ENCODE measurements at places on chromosomes 1 and 21.

GRCh38 chr1:1550591-1551432, 10.4 kb upstream of the TMEM240 start:
- DNase-seq, result no peak

- no peak for DNase-seq
Measured at GRCh38 chr1:67791261-67791660, 42.0 kb downstream of the GNG12 start.

- no peak for DNase-seq
Measured at GRCh38 chr1:27603309-27603680, 649 bp downstream of the AHDC1 start.

GRCh38 chr1:45730075-45730779, 20.2 kb downstream of the IPP start:
- no peak for DNase-seq

- DNase-seq, result no peak
Measured at GRCh38 chr1:201126832-201127754, at the start of gene ASCL5. ASCL5 (minus strand) TSS chr1:201127184; CDS start chr1:201115372, 11,812 bp downstream.

DNA sequence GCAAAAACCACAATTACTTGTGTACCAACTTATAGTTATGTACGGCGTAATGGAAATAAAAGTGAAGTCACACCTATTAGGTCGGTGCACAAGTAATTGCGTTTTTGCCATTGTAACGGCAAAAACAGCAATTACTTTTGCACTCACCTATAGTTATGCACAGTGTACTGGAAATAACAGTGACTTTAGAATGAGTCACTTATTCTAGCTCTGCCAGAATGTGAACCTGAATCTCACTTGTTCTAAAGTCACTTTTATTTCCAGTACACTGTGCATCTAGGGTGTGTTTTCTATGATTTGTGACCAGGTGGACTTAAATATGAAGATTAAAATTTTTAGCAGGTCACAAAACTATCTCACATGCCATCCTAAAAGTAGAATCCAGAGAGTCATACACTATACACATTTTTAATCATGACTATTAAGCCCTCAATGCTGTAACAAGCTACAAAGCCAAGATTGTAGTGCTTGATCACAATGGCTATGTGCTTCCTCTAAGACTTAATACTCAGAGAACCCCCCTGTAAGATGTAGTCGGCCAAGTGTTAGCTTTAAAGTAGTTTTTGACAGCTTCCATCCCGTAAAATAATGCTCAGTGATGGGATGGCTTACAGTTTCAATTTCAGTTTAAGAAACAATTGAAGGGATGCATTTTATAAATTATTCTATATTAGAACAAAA, 218.8 kb downstream of the NEGR1 start:
- DNase-seq, result no peak

DNA sequence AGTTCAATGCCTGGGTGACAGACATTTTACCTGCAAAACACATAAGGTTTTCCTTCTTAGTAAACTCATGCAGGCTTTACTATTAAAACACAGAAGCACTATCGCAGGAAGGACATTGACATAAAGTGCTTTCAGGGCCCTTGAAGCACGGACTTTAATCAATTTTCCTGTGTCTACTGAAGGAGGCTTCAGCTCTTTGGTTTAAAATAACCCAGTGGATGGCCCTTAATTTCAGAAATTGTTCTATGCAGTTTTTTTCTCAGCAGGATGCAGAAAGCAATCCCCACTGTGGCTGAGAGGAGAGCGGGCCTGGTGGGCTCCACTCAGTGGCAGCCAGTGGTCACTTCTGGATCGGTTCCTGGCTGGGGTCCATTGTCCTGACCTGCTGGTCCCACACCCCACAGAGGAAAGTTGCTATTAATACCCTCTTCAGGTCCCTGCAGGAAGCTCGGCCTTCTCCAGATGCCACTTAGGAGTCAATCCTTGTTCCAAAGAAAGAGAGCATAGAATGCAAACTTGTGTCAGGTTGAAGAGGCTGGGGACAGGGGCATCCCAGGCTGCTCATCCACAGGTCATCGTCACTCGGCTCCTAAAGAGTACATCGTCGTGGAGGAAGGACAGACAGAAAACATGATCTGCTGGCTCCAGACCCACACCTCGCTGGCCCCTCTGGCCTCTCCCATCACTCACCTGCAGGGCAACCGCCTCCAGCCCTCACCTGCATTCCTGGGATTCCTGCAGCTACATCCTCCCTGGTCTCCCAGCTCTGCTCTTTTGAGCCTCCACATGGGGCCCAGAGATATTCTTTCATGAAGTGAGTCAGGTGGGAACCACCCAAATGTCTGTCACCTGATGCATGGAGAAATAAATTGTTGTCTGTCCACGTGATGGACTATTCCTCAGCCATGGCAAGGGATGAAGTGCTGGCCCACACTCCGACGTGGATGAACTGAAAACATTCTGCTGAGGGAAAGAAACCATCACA, 153.1 kb downstream of the PSMG1 start:
- no peak for DNase-seq

- no peak for DNase-seq
Measured at GRCh38 chr1:221832617-221833016, 90.7 kb upstream of the DUSP10 start.

DNA sequence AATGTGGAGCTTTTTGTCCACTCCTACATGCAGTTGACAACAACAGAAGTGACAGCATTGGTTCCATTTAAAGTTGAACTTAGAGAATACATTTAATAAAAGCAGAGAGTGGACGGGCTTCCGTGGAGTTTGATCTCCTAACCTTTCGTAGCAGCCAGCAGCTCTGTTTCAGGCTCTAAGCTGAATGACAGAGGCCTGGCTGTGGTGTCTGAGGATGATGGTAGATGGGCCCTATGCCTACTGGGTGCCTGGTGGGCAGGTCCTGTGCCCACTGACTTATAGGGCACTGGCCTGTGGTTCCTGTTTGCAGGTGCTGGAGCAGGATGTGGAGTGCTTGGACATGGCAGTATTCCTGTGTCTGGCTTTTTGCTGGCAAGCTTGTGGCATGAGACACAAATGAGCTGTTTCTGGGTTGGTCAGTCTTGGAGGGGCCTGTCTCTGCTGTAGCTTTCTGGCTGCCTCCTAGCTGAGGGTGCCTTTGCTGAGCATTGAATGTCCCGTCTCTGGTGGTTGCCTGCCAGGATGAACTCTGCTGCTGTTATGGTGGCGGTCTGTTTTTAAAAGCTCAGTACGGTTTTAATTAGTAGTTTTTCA, 54.6 kb downstream of the PRDM2 start:
- DNase-seq, result no peak

DNA sequence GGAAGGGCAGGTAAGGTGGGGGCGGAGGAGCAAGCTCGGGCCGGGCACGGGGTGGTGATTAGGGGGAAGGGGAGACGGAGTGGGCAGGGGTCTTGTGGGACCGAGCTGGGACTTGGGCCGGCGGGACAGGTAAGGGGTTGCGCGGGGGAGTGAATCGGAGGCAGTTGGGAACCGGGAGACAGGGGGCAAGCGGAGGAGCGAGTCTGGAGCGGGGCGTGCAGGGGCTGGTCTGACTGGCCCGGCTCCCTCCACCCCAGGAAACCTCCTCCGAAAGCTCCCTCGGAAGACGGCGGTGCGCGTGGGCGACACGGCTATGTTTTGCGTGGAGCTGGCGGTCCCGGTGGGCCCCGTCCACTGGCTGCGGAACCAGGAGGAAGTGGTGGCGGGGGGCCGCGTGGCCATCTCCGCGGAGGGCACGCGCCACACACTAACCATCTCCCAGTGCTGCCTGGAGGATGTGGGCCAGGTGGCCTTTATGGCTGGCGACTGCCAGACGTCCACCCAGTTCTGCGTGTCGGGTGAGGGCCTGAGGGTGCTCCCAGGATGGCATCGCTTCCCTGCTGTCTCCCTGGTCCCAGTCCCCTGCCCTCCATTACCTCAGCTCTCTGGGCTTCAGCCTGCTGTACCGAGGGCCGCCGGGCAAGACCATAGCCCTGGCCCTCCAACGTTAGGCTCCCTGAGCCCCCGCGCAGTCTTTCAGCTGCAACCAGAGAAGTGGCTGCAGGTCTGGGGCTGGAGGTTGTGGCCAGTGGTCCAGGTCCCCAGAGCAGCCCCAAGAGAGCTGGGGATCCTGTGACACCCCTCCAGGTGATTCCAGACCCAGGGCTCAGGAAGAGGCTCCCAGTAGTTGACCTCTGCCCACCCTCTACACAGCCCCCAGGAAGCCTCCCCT, 6.3 kb downstream of the OBSCN start:
- no peak for DNase-seq

DNA sequence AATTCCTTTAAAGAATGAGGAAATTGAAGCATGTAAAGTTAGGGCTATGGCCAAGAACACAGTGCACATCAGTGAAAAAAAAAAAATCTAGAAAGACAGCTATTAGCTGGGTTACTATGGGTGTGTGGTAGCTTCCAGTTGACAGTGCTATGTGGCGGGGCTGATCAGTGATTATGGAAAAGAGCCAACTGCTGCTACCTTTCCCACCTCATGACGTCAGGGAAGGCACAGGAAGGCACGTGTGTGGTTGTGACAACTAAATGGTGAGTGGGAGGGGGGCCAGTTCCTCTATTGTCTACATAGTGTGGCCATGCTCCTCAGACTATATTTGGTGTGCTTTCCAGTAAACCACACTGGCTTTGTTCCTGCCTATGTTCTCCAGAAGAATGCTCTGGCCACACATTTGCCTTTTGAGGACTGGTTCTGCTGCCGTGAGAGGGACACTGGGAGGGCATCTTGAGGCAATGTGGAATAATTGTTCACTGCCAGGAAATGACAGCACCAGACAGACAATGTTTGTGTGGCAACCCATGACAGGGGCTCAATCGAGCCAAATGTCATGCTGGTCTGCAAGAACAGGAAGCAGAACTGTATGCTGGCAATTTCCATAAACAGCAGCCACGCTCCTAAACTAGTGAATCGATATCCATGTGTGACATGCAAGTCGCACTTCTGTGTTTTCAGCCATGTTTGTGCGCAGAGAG, 3.0 kb upstream of the SDE2 start:
- no peak for DNase-seq

DNA sequence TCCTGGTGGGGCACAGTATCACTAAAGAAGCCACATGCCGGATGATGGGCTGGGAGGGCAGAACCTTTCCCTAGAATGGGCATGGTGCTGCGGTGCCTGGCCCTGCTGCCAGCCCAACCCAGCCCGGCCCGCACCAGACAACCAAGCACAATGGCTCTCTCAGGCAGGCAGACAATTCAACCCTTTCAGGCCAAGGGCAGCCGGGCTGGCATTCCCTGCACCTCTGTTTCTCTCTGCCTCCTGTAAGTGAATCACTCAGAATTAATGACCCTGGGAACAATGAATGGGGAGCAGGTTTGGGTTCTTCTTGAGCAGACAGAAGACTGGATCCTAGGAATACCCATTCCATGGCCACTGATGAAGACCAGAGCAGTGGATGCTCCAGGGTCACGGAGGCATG, 41.0 kb upstream of the IFFO2 start:
- DNase-seq, result no peak

GRCh38 chr1:157154940-157155514, 16.8 kb upstream of the ETV3 start:
- DNase-seq, result no peak

- DNase-seq, result no peak
Measured at GRCh38 chr1:41493117-41493536, 8.6 kb upstream of the EDN2 start.

- no peak for DNase-seq
Measured at GRCh38 chr1:161266202-161266601, 7.7 kb downstream of the PCP4L1 start.

GRCh38 chr1:171426645-171427044, 58.7 kb upstream of the PRRC2C start:
- DNase-seq, result no peak

- DNase-seq, result no peak
Measured at GRCh38 chr1:55632058-55632457, 416.9 kb upstream of the USP24 start.

DNA sequence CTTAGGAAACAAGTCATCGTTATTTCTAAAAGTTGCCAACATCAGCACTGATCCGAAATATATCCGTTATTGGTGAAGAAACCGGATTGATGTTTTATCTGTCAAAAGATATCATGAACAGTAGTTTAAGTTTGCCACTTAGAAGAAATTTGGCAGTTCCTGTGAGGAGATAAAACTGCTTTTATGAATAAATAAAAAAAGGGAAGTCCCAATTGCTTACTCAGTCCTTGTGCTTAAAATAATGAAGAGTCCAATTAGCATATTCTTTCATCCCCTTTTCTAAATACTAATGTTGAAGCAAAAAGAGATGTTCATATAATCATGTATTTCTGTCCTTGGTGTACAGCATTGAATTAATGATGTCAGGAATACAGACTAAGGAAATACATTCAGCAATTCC, 164.6 kb downstream of the NCAM2 start:
- no peak for DNase-seq

GRCh38 chr1:115181231-115181630, 91.9 kb upstream of the TSPAN2 start:
- no peak for DNase-seq

DNA sequence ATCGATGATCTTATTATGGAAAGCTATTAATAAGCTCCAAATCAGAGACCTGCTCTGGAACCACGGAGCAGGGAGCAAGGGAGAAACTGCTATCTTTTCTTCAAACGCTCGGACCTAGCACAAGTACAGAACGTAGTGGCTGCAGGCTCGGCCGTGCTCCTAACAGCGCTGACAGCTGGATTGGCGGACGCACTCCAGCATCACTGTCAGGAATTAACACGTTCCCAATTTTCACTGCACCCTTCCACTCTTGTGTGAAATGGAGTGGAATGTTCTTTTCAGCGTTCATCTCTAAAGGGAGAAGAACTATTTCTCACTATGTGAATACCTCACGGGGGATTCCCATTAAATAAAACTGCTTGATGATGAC, 106.9 kb downstream of the ZNF281 start:
- DNase-seq, result no peak

DNA sequence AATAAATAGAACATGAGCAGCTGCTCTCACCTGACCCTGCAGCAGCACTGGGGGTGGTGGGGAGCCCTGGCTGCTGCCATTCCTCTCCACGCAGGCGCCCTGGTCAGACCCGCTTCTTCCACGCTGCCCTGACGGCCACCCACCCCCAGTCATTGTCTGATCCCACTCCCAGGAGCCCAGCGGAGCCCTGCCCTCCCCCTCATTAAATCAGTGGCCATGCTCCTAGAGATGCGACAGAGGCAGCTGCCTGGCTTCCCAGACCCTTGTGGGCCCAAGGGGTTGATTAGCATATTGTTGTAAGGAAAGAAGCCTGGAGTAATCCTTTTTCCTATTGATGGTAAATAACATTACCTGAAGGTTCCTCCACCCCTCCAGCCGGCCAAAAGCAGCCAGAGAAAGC, 301.5 kb downstream of the RRAGC start:
- DNase-seq, result no peak

GRCh38 chr1:183365676-183366075, 52.5 kb downstream of the NMNAT2 start:
- DNase-seq, result no peak

DNA sequence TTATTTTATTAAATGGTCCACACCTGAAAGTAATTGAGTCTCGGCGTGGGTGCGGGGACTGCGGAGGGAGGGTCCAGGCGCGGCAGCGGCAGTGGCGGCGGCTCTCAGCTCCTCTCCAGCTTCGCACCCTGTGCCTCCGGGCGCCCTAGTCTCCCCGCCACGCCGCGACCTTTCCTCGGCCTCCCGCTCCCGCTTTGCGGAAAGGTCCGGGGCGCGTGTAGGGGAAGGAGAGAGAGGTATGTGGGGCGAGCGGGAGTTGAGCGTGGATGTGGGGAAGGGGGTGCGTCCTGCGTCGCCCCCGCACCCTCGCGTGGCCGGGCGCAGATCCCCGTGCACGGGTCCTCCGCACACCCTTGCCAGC, 13.4 kb upstream of the ALX3 start:
- DNase-seq, result no peak

- DNase-seq, result no peak
Measured at GRCh38 chr1:43537423-43538142, 6.9 kb downstream of the PTPRF start.

All from stimulated activated CD4-positive, alpha-beta T cell treated with anti-CD3 and anti-CD28 coated beads, Interleukin-4, amount 100 ng/mL, for 48 hours (primary cell).